Heart left ventricle (tissue), 16 donors: ENCODE measurements at places on chromosomes 7 and 10.

DNA sequence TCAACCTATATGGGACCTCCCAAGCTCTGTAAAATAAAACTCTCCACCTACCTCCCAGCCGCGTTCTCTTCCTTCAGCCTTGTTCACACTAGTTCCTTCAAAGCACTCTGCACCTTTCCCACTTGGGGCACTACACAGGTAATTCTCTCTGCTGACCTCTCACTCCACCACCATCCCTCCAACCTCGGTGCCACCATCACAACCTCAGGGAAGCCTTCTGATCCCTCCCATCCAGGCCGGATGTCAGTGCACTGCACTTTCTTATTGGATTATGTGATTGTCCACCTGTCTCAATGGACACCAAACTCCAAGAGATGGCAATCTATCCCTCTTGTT, 7.0 kb downstream of the LARP4B start:
- no peak for DNase-seq

- DNase-seq: no peak
These were observed 427.4 kb downstream of the DNAJB6 start for GRCh38 chr7:157764193-157764592.

- DNase-seq: no peak
These were observed 23.9 kb upstream of the GPR26 start for GRCh38 chr10:123642293-123642692.

DNA sequence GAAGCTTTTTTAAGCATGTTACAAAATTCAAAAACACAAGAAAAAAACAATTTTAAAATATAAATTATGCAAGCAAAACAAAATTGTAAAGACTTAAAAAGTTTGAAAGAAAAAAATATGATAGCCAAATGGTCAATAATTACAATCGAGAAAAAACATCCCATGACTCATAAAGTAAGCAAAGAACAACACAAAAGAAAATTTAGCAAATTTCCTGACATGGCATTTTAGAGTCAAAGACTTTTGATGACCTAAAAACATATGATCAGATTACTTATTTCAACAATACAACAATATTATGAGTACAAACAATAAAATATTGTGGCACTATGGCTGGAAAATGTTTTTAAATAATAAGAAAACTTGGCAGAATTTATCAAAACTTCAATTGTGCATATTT, 312.1 kb upstream of the MEOX2 start:
- no peak for DNase-seq

GRCh38 chr7:50657341-50657873, 92.2 kb upstream of the DDC start:
- DNase-seq: peak; percentile 70

DNA sequence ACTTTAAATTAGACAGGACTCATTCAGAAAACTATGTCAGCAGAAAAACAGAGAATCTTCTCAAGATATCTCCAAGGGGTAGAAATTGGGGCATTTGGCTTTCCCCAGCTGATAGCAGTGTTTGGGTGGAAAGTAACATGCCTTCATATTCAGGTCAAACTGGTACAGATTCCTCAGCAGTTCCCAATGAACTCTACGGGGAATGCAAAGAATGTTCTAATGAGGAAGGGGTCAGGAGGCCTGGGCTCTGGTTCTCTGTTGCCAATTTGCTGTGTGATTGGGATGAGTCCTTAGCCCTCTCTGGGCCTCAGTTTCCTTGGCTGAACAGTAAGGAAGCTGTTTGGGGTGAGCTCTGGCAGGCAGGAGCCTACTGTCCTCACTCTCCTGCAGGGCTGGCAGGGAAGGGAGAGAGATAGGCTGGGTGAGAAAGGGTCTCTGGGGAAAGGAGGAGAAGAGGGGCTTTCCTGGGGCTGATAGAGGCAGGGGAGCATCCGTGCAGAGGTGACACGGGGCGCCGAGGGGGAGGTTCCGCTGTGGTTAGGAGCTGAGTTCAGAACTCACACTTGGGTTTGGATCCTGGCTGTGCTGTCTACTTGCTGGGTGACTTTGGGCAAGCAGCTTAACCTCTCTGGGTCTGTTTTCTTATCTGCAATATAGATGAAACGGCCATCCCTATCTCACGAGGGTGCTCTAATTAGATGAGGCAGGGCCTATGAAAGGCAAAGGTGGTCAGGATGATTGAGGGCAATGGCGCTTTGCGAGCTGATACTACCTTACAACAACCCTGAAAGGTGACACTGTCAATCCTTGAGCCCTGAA, 45.1 kb downstream of the SPOCK2 start:
- no peak for DNase-seq

GRCh38 chr10:24305551-24306506, 96.9 kb downstream of the KIAA1217 start:
- DNase-seq: no peak

- DNase-seq: no peak
These were observed 176.5 kb upstream of the FRMD4A start for GRCh38 chr10:14507176-14507575.

- DNase-seq: no peak
These were observed 106.3 kb downstream of the NKX6-2 start for GRCh38 chr10:132679640-132680039.

DNA sequence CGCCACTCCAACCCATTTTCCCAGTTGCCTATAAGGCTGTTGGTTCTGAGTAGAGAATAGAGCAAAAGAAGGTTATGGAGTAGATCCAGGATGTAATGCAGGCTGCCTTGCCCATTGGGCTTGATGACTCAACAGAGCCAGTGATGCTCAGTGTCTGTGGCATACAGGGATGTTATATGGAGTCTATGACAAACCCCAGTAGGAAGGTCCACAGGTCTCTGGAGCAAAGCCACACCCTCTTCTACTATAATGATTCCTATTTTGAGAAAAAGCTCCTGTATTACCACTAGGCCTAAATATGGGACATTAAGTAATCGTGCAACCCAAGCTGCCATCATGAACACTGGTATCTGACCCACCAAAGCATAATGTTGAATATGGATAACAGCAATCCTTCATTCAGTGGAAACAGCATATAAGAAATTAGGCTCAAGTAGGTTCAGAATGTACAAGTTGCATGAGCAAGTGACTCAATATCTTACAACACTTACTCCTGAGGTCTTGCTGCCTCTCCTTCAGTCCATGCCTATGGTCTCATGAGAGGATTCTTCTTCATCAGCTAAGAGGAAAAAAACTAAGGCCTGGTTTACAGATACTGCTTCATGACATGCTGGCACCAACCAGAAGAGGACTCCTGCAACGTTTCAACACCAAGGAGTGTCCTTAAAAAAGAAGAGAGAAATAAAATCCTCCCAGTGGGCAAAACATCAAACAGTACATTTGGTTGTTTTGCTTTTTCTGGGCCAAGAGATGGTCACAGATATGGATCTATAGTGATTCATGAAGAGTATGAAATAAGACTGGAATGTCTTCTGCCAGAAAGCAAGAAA, 14.8 kb upstream of the FHIP2A start:
- no peak for DNase-seq

DNA sequence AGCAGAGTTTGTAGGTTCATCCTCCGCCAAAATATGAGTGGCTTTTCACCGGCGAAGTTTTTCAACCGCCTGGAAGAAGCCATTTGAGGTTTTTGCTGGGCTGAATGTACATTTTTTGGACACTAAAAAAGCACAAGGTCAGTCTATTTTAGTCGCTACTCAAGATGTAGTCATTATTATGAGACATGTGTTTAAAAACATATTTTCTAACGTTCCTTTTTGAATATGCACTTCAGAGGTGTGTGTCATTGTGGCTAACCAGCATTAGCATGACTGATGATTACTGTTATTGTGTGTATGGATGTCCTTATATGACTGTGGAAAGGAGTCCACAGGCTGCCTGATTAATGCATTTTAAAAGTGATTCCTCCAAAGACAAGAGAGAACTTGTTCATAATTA, 605.4 kb downstream of the INHBA start:
- DNase-seq: no peak

- no peak for DNase-seq
These were observed 1.2 kb downstream of the BTRC start for GRCh38 chr10:101355072-101355706.

GRCh38 chr10:13913897-13914296, 327.1 kb downstream of the PRPF18 start:
- peak; percentile 27 for DNase-seq

DNA sequence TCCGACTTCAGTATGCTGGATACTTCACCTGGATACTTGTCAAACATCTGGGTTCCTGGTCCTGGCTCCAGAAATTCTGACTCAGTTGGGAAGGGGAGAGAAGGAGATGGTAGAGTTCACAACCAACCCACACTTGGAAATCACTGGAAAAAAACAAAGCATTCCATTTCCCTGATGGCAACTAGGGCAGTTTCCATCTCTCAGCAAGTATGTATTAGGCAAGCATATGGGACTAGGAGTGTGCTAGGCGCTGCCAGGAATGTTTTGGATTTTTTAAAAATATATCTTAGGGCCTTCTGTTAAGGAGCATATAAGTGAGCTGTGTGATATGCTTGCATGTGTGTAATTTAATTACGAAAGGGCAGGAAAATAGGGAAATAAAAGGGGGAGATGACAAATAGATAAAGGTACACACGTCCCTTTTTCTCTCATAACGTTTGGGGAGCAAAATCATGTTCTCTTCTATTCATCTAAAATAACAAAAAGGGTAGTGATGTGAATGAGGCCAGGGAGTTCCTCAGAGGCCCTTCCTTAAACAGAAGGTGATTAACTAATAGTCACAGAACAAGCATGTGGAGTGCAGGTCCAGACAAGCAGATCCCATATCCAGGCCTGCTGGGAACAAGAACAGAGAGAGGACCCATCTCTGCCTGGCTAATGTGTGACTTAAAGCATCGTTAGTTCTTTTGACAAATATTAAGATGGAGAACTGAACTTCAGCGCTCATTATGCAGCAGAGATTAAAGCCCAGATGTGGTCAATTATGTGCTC, 64.5 kb upstream of the NFE2L3 start:
- no peak for DNase-seq

DNA sequence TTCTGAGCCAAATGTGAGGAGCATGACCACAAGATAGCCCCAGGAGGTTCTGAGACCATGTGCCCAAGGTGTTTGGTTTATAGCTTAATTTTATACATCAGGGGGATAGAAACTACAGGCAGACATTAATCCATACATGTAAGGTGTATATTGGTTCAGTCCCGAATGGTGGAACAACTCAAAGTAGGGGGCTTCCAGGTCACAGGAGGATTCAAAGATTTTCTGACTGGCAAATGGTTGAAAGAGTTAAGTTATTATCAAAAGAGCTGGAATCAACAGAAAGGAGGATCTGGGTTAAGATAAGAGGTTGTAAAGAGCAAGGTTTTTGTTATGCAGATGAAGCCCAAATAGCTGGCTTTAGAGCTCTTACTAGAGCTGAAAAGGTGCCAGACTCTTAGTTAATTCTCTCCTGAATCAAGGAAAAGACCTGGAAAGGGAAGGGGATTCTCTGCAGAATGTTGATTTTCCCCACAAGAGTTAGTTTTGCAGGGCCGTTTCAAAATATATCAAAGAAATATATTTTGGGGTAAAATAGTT, 640.0 kb downstream of the IPMK start:
- DNase-seq: no peak

GRCh38 chr10:35635576-35635975, 6.5 kb downstream of the FZD8 start:
- DNase-seq: no peak

- DNase-seq: no peak
These were observed 16.7 kb downstream of the AGAP3 start for GRCh38 chr7:151102991-151103390.

DNA sequence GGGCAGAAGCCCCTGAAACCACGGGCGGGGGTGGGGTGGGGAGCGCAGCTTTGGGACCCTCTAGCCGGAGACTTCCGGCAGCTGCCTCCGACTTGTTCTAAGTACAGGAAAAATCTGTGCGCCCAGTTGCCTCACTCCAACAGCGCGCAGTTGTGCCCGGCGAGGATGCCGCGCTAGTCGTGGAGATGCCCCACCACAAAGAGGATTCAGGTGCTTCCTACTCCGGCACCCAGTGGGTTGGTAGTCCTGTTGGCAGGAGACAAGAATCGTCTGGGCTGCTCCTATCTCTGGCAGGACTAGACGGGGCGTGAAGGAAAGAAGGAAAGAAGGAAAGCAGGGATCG, 465 bp upstream of the NPY start:
- no peak for DNase-seq

- DNase-seq: no peak
These were observed 12.5 kb upstream of the LIPK start for GRCh38 chr10:88693392-88694020.

- no peak for DNase-seq
These were observed 151.8 kb downstream of the SFMBT2 start for GRCh38 chr10:7258948-7259523.

DNA sequence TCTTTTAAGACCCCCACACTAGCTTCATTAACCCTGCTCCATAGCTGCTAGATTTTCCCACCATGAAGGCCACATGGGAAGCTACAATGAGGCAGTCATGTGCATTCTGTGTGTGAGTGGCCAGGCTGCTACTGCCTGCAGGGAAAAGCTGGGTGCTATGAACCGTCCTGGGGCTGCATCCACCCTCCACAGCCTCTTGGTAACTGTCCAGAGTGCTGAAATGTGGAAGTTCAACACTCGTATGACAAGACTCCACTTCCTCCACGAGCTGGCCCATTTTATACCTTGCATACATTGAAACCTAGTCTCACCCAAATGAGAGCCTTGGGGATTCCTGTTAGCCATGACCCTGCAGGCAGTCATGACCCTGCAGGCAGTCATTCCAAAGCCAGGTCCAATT, 59.4 kb downstream of the CUZD1 start:
- no peak for DNase-seq

DNA sequence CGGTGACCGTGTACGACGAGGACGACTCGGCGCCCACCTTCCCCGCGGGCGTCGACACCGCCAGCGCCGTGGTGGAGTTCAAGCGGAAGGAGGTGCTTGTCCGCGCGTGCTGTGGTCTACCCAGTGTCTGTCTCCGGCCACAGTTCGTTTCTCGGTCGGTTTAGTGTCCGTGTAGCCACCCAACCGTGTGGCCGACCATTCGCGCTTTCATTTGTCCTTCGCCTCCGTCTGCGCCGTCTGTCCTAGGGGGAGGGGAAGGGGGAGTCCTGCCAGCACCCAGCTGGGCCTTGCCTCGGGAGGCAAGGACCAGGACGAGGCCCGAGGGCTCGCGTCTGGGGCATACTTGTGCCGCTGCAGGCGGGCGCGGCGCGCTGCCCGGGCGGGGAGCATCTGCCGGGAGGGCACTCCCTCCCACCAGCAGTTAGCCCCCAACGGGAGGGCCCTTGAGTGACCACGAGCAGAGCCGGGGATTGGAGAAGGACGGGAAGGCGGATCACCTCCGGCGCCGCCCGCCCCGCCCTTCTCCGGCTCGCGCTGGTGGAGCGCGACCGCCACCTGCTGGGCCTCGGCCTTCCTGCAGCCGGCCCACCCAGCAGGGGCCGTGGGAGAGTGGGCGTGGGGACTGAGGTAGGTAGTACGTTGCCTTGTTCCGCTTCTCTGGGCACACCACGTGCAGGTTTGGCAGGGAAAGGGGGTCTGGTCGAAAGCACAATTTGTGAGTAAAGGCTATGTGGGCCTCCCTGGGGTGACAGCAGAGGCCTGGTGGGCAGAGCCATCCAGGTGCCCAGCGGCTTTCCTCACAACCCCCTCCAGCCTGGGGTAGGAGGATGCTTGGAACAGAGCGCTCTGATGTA, 28.5 kb downstream of the RET start:
- DNase-seq: peak; percentile 84

- DNase-seq: no peak
These were observed 44.9 kb upstream of the ZNF438 start for GRCh38 chr10:31076610-31076988.

GRCh38 chr7:11591055-11591633, 240.9 kb downstream of the THSD7A start:
- no peak for DNase-seq

- no peak for DNase-seq
These were observed 68.0 kb downstream of the VOPP1 start for GRCh38 chr7:55504093-55504859.
